ENCODE measurements at places on chromosomes 2 and 18.

DNA sequence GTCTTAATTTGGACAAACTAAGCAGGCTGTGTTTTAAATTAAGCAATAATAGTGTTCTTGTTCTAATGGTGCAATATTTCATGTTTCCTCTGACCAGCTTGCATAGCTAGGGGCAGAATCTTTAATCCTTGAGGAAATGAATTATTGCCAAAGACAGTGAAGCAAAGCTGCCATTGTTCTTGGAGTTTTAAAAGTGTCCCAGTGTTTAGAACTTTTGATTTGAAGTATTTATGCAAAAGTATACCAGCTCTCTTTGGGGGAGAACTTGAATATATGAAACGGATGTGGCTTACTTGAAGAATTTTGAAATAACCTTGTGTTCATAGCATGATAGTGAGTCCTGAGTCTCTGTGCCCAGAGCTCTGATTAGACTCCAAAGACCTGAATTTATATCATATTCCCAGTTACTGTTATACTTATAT is 33.4 kb downstream of the ITGA6 start:
- peak; percentile 53 for DNase-seq

GRCh38 chr18:39198376-39198775 is 1632.8 kb upstream of the CELF4 start:
- peak; percentile 86 for DNase-seq

DNA sequence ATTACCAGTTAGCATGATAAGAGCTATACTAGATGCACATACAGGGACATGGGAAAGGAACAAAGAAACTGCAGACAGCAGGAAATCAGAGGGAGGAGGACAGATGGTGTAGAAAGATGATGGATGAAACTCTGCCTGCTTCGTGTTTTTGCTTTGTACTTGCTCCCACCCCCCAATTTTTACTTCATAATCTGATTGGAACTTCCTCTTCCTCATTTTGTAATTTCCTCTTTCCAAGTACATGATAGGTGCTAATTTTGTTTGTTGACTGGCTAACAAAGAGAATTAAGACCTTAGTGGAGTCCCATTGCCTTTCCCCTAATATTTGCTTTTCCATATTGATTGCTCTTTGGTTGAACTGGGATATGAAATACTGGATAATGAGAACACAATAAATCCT is 76.0 kb upstream of the PELI1 start:
- DNase-seq: no peak

GRCh38 chr2:216516730-216517350 is 18.2 kb downstream of the RPL37A start:
- DNase-seq: peak; percentile 55

DNA sequence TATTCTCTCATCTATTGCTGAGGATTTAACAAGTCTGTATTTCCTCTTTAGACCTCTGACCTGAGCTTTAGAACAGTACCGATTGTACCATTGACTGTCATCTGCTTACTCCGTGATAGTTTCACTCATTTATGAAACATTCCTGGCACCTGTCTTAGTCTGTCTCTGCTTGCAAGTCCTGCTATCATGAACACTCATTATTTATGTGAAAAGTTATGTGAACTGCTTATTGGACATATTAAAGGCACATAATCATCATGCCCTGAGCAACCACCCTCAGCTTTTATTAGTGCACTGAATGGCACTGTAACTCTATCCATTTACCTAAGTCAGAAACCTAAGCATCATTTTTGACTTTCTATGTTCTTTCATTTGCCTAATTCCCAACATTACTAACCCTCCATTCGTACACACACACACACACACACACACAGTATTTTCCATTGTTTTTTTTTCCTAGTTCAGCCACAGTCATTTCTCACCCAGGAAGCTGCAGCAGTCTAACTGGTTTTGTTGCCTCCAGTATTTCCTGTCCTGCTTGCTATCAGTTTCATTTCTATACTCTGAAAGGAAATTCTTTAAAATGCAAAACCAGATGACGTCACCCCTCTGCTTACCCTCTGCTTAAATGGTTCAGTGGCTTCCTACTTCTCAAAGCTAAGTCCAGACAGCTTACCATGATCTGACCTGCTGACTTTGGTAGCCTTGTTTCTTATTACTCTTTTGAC is 146.1 kb downstream of the HAUS1 start:
- DNase-seq: peak; percentile 98

DNA sequence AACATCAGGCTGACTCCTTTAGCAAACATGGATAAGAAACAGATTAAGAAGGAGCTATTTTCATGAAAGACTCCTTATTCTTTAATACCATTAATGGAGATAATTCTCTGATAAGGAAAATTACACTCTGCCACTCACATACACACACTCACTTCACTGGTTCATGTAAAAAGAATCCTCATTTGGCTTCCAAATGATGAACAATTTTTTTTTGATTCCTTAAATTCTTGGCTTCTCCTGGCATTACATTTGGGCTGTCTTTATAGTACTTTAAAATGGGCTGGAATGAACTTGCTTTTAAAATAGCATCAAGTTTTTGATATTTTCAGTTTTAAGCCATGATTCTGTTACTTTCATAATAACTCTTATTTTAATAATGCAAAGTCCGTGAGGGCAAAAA is 328.6 kb downstream of the SLC8A1 start:
- DNase-seq: no peak

DNA sequence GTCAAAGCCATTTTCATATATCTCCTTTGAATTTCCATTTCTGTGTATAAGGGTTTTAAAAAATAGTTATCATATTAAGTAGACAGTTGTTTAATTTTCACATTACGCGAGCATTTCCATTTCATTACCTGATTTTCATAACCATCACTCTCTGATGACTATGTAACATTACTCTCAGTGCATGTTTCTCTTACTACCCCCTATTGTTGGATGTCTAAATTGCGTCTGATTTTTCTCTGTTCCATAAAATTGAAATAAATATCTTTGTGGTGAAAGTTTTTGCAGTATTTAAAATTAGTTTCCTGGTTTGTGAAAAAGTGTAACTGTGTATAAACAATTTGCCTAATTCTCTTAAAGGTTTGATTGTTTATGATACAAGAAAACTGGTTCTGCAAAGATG is 123.8 kb downstream of the MYO1B start:
- DNase-seq: no peak

- DNase-seq: no peak
Measured at GRCh38 chr2:212427638-212428037, 111.0 kb downstream of the ERBB4 start.

GRCh38 chr2:224392545-224392944 is 9.4 kb downstream of the FAM124B start:
- DNase-seq: no peak

GRCh38 chr2:174666312-174666711 is 68.7 kb upstream of the WIPF1 start:
- DNase-seq: no peak

GRCh38 chr2:7707723-7708122 is 790.5 kb downstream of the RNF144A start:
- peak; percentile 89 for DNase-seq

DNA sequence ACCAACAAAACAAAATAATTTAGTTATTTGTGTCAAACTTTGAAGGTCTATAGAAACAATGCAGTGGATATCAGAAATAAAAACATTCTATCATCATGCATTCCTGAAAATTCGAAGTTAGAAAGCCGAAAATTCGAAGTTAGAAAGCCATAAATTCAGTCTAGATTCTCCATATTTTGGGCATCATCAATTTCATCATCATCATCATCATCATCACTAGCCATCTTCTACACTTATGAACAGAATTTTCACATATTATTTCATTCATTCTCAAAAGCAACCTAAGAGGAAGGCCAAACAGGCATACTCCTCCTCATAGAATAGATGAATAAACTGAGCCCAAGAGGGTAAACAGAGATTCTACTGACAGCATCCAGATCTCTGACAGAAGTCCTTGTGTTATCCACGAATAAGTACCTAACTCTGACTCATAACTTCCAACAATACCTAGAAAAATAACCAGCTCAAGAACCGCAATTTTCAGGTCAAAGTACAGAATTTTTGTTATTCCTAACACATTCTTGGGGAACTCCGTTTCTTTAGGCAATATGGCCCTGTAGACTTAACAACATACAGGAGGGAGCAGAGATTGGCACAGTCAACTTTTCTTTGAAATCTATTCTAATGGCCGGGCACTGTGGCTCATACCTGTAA is 84.7 kb downstream of the TCF4 start:
- no peak for DNase-seq

GRCh38 chr2:162082681-162083080 is 8.7 kb upstream of the DPP4 start:
- no peak for DNase-seq

Data from epithelial cell of esophagus (primary cell).